ENCODE measurements at places on chromosomes 16 and 17. TPM values are rescaled to one million over a fixed set of nuclear protein-coding genes. Genes with fewer than 3 reads are reported as not detected.

- no peak for DNase-seq
These were observed 191.1 kb upstream of the TBX2 start for GRCh38 chr17:61208301-61209105.

- DNase-seq, result peak; percentile 73
These were observed 10.3 kb upstream of the TVP23A start for GRCh38 chr16:10828851-10829366.

- no peak for DNase-seq
These were observed 14.3 kb downstream of the SNX29 start for GRCh38 chr16:11990702-11991390.

GRCh38 chr17:1947743-1948516 lies 77.2 kb downstream of the RTN4RL1 start:
- DNase-seq, result no peak

GRCh38 chr17:47205419-47205963 lies 3.7 kb upstream of the MYL4 start:
- peak; percentile 80 for DNase-seq

DNA sequence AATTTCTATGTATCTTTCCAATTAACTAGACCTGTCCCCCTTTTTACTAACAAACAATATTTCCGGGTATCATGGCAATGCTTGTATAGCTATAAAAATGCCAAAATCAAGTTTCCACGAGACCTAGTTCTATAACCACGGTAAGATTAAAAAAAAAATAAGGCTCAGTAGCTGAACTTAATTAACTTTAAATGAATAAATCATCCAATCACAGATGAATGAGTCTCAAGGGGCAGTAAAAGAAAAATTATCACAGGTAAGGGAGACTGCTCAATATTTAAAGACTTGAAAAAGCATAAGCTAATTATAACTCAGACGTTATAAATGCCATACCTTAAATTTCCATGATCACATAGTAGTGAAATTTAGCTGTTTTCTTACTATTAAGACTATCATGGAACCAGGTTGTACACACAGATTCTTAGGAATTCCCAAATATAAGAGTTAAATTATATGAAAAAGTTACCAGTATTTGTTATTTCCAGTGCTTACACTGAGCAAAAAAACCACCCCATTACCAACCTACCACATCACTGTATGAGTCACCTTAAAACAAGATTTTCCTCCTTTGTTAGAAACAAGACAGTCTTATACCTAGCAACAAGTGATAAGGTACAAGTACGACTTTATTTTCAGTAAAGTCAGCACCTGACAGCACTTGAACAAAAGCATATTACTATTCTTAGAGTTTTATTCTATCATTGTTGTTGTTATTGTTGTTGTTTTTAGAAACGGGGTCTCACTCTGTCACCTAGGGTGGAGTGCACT lies 20.6 kb downstream of the SSH2 start:
- peak; percentile 55 for DNase-seq

DNA sequence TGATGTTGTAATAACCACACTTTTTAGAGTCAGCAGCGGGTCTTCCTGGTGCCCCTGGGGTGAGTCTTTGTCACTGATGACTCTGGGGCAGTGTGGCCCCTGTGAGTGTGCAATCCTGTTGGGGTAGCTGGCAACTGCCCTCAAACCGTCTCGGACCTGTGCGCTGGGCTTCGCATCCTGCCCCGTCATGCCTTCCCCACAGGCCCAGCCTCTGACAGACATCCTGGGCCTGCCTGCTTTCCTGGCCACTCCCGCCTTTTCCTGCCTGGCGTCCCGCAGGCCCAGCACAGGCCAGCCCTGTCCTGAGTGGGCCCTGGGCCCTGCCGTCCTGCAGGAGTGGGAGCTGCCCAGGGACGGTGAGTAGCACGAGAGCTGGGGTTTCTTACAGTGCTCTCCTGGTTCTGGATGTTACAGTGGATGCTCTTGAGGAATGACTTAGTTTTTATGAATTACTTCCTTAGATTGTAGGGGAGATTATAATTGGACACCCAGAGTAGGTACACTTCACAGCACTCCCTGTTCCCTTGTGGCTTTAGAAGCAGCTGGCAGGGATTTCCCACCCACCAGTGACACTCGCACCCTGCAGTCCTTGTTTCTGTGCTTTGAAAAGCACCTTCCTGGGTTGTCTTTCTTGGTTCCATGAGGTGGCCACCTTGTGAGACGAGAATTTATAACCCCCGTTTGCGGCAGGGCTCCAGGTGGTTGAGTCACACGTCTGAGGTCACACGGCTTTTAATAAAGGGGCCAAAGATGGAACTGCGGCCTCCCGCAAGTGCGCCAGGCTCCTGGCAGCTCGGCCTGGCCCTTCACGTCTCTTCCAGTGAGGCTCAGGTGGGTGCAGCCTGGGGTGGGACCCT lies 50.0 kb upstream of the CAPN15 start:
- DNase-seq, result no peak

DNA sequence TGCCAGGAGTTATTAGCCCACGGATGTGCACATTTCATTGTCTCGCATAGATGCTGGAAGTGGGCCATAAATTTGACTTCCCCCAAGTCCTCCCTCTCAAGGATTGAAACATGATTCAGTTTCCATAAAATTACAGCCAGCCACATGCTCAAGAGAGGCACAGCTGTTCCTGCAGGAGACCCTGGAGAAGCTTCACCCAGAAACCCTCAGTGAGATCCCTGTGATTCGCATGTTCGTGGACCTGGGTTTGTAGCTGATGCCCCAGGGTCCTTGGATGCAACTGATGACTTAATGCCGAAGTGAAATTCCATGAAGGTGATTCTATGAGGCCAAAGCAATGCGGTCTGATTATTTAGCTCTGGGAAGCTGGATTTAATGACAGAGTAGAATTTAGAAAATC lies 24.7 kb upstream of the AQP8 start:
- no peak for DNase-seq

GRCh38 chr16:56885446-56886162 lies 20.6 kb downstream of the SLC12A3 start:
- no peak for DNase-seq

GRCh38 chr17:35931794-35932425 lies 1.3 kb upstream of the RDM1 start:
- no peak for DNase-seq

- no peak for DNase-seq
These were observed 10.5 kb downstream of the TBC1D16 start for GRCh38 chr17:80025140-80025539.

- DNase-seq, result no peak
These were observed 40.0 kb downstream of the SOCS1 start for GRCh38 chr16:11215935-11216556.

GRCh38 chr16:68707340-68708152 lies 29.5 kb upstream of the CDH1 start:
- peak; percentile 97 for DNase-seq

- peak; percentile 17 for DNase-seq
These were observed 116.1 kb upstream of the METRNL start for GRCh38 chr17:82963104-82963950.

The MGAT5B gene
- 1.8 TPM for polyA plus RNA-seq

The SCGB1C2 gene
- not detected for polyA plus RNA-seq

The MYH3 gene
- polyA plus RNA-seq, result 0.63 TPM

The KRTAP16-1 gene
- polyA plus RNA-seq, result not detected

The MYH11 gene
- polyA plus RNA-seq, result not detected

The OSGIN1 gene
- 4.2 TPM for polyA plus RNA-seq

The SOX8 gene
- not detected for polyA plus RNA-seq

The OTOP2 gene
- not detected for polyA plus RNA-seq

The CORO1A gene
- 42.9 TPM for polyA plus RNA-seq

The RHBDL3 gene
- 0.03 TPM for polyA plus RNA-seq

The KRT24 gene
- not detected for polyA plus RNA-seq

The FNDC8 gene
- not detected for polyA plus RNA-seq

The FBXL19 gene
- polyA plus RNA-seq, result 8.4 TPM

Measured in mammary epithelial cell (primary cell).